ENCODE measurements at places on chromosomes 11 and 22.

DNA sequence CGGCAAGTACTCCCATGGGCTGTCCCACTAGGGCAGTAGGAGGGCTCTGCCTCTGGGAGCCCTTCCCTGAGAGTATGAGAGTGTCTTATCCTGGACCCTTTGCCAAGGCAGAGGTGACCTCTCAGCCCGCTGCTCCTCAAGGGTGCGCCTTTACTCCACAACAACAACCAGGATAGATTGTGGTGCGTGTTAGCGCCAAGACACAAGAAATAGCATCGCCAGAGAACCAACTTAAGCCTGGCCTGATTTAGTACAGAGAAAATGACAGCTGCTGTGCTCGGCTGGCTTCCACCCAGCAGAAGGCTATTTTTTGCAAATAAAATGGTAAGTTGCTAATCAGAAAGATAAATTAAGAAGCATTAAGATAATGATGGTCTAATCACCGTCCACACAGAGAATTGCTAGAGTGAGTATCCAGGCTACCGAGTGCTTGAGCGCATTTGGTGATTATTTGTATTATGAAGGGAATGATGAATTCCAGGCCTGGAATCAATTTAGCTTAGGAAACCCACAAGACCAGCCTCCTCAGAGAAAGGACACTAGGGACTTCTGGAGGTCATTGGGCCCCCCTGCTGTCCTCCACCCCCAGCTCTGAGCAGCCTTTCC is 119.8 kb downstream of the PKNOX2 start:
- no peak for DNase-seq
- no peak overlapping the region for H3K4me3 ChIP-seq
- H3K27ac ChIP-seq: no peak overlapping the region

DNA sequence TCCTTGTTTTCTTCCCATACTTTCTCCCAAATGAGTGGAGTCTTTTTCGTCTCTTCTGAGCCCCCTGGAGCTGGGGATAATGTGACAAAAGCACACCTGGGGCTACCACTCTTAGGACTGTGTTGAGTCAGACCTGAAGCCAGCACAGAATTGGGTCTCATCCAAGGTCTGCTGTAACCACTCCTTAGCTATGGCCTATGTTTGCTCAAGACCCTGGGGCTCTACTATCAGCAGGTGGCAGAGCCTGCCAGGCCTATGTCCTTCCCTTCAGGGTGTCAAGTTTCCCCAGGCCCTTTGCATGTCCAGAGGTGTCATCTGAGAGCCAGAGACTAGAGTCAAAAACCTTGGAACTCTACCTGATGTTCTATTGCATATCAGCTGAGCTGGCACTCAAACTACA is 335.7 kb downstream of the DDX10 start:
- DNase-seq: no peak
- H3K4me3 ChIP-seq: no peak overlapping the region
- H3K27me3 ChIP-seq: peaks cover under 1% of the 10 kb centered on the region
- H3K27ac ChIP-seq: no peak overlapping the region
- H3K4me1 ChIP-seq: no peaks in the 10 kb centered on the region

DNA sequence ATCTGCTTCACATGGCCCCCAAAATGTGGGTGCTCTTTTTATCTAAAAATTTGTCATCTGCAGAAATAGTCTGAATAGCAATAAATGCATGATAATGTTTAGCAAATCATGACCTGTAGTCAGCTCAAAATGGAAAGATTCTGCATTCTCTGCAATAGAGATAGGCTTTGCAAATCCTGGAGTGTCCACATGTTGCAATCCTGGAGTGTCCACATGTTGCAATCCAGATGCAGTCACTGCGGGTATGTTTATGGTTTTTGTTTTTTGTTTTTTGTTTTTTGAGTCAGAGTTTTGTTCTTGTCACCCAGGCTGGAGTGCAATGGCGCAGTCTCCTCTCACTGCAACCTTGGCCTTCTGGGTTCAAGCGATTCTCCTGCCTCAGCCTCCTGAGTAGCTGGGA is 20.2 kb upstream of the LRRC32 start:
- no peak overlapping the region for H3K27ac ChIP-seq
- H3K4me3 ChIP-seq: no peak overlapping the region

DNA sequence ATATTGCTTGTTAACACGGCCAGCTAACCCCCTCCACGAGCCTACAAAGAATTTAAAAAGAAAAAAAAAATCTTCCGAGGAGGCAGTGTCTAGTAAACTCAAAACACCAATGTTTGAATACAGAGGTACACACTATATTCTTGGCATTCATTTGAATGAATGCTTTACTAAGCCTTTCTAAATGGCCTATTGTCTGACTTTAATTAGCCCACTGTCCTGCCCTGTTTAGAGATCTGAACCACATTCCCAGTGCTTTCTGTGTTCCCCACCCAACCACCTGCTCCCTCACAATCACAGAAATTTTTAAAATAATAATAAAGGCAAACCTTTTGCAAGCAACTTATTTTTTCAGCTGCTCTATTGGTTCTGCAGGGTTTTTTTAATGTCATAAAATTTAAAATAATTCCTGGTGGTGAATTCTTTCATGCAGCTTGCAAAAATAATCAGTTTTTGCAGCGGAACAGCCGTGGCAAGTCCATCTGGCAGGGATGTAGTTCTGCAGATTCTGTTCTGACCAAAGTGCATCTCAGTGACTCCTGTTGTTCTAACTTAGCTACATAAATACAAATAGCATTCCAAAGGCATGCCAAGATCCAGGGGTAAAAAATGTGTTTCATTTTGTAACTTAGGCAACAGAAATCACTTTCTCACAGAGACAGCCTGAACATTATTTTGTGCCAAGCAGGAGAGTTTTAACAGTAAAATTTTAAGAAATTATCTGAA is 23.8 kb downstream of the POU2AF2 start:
- no peak for DNase-seq
- peaks cover 4% of the 10 kb centered on the region for H3K27me3 ChIP-seq
- H3K4me1 ChIP-seq: peaks cover 7% of the 10 kb centered on the region
- H3K36me3 ChIP-seq: no peaks in the 10 kb centered on the region
- no peak overlapping the region for H3K27ac ChIP-seq
- no peak overlapping the region for H3K4me3 ChIP-seq

DNA sequence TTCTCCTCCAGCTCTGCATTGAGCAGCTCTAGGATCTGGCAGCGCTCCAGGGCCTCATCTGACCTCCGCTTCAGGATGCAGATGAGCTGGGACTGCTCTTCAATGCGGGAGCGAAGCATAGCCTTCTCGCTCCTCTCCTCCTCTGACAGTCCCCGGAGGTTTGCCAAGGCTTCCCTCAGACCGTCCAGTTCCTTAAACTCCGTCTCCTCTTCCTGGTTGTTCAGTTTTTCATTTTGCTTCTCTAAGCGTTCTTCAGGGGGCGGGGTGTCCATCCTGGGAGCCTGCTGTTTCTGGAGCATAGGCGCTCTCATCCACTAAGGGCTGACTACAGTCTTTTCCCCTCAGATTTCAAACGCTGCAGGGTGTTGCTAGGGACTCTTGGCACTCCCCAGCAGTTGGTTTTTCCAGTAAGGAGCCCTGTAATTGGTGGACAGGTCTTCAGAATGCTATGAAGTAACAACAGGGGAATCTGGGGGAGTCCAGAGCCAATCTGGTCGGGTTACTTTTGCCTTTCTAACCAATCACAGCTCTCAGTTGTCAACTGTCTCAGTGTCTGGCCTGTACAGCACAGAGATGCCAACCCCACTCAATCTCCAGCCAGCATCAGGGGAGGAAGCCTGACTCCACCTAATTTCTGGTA is at the start of gene CCDC89:
Gene CCDC89 (minus strand): TSS at position 376 of the 640 bp plus-strand sequence. CDS start 65 bp downstream, at position 311.
- no peak for DNase-seq
- H3K36me3 ChIP-seq: peaks cover 5% of the 10 kb centered on the region
- H3K27ac ChIP-seq: peak within 1 kb of the TSS; percentile 75
- peaks cover 2% of the 10 kb centered on the region for H3K27me3 ChIP-seq
- peak within 1 kb of the TSS; percentile 5 for H3K4me3 ChIP-seq

GRCh38 chr11:68040957-68041591 is 2.2 kb downstream of the TCIRG1 start:
- no peak for DNase-seq
- peak overlapping the region; percentile 87 for H3K4me3 ChIP-seq
- no peaks in the 10 kb centered on the region for H3K36me3 ChIP-seq
- H3K4me1 ChIP-seq: peaks cover 15% of the 10 kb centered on the region

DNA sequence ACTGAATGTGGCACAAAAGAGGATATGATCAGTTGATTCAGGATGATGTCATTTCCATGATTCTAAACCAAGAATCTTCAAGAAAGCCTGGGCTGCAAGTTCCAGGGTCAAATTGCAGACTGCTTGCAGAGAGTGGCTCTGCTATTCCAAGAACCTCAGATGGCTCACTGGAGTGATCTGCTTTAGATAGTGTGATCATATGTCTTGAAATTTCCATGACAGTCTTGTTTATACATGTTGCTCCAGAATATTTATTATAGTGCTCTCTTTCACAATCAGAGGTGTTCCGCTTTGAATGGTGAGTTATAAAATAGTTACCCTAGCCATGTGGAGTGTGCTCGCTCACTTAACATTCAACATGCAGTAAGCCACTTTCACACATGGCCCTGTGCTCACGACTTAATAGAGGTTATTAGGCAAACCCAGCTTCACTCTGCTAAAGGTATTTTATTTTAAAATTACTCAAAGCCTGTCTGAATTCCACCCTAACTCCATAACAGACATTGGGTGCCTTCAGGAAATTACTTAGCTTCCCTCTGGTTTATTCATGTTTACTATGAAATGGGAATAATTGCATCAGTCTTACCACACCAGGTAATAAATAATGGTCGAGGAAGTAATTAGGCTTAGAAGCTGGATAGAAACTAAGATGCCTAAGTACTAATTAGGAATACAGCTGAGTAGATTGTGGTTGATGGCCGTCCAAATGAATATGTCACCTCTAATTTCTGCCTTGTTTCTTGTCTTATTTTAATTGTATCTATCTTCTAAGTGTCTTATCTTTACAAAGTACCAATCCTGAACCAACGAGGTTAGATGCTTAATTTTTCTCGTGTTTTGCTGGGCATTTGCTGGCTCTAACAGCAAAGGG is 187.9 kb downstream of the ETS1 start:
- H3K36me3 ChIP-seq: no peaks in the 10 kb centered on the region
- no peak for DNase-seq
- peaks cover 23% of the 10 kb centered on the region for H3K4me1 ChIP-seq
- H3K27ac ChIP-seq: no peak overlapping the region

DNA sequence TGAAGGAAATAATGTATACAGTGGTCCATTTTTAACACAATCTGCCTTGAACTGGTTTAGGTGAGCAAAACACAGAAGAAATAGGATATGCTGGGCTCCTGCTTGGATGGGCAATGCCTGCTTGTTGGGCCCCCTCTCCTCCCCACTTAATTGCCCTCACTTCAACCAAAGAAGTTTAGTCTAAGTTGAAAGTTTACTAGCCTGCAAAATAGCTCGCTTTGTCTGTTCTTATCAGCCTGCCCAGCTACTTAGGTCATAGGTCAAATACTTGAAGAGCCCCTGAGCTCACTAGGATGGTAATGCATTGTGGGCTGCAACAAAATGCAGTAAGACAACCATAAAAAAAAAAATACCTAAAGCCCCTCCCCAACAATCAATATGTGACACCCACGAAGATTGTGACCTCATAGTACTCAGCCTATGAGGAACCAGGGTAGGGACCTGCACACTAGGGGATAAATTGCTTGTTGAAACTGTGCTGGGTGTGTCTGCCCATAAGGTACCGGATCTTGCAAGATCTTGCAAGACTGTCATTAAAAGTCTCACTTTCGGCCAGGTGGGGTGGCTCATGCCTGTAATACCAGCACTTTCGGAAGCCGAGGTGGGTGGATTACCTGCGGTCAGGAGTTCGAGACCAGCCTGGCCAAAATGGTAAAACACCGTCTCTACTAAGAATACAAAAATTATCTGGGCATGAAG is 10.9 kb downstream of the DRICH1 start:
- no peak for DNase-seq
- H3K4me3 ChIP-seq: no peak overlapping the region
- H3K36me3 ChIP-seq: peaks cover 38% of the 10 kb centered on the region
- no peaks in the 10 kb centered on the region for H3K4me1 ChIP-seq
- H3K27me3 ChIP-seq: no peaks in the 10 kb centered on the region
- H3K27ac ChIP-seq: no peak overlapping the region

DNA sequence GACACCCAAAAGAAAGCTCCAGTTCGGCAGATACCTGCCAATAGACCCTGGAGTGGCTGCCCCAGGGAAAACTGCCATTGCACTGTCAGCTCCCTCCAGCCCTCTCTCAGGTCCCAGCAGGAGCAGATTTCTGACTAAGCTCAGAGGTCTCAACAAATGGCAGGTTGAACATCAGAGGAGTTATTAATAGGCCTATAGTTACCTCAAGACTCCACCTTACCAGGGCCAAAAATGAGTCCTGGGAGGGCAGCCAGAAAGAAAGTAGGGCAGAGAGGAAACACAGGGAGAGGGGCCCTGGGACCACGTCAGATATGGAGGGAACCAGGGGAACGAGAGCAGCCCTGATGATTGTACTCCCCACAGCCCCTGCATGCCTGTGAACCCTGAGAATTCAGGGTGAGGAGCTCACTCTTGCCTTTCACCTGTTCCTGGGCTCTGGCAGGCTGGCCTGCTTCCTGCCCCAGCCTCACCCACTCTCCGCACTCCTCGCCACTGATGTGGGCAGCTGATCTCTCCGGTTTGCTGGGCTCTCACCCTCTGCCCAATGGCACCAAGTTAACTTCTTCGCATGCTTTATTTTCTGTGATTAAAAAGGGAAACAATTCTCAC is 4.3 kb upstream of the RGL4 start:
- H3K4me1 ChIP-seq: peaks cover 18% of the 10 kb centered on the region
- H3K36me3 ChIP-seq: peaks cover 15% of the 10 kb centered on the region
- H3K27me3 ChIP-seq: no peaks in the 10 kb centered on the region
- no peak overlapping the region for H3K4me3 ChIP-seq
- H3K27ac ChIP-seq: peak overlapping the region; percentile 37
- no peak for DNase-seq

DNA sequence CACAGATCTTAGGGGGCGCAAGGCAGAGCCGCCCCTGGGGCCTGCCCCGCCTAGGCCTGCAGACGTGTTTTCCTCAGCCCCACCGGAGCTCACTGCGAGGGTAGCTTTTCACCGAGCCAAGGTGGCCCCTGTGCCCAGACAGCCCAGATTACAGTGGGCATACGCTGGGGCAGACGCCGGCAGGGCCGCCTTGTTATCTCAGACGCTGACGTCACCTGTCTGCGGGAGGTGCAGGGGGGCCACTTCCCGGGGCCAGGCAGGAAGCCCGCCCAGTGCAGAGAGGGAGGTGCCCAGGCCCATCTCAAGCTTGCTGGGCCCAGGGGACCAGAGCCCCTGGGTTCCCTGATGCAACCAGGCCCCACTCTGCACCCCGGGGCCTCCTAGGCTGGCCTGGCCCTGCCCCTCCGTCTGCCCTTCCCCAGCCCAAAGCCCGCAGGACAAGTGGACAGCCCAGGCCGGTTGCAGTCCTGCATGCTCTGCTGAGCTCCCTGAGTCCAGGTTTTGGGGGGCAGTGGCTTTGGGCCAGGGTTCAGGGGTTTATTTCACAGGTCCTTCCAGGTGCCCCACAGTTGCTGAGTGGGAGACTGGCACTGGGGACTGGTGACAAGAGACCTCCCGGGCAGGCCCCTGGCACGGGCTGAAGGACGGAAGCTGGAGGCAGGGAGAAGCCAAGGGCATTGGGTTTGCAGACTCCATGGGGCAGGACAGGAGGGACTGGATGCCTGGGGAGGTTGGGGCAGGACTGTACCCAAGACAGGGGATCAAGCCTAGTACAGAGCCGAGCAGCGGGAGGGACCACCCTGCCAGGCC is 38.6 kb downstream of the IGF2 start:
- no peaks in the 10 kb centered on the region for H3K36me3 ChIP-seq
- H3K4me3 ChIP-seq: no peak overlapping the region

GRCh38 chr11:36056160-36056751 is 112.4 kb downstream of the LDLRAD3 start:
- no peak overlapping the region for H3K4me3 ChIP-seq
- no peak for DNase-seq
- H3K27me3 ChIP-seq: peaks cover 21% of the 10 kb centered on the region
- no peaks in the 10 kb centered on the region for H3K4me1 ChIP-seq
